ENCODE measurements at places on chromosomes 2 and 18.

- no peak for DNase-seq
Measured at GRCh38 chr2:62573137-62573731, 67.2 kb upstream of the TMEM17 start.

- DNase-seq = no peak
Measured at GRCh38 chr18:35430721-35431373, 53.7 kb upstream of the ZNF396 start.

DNA sequence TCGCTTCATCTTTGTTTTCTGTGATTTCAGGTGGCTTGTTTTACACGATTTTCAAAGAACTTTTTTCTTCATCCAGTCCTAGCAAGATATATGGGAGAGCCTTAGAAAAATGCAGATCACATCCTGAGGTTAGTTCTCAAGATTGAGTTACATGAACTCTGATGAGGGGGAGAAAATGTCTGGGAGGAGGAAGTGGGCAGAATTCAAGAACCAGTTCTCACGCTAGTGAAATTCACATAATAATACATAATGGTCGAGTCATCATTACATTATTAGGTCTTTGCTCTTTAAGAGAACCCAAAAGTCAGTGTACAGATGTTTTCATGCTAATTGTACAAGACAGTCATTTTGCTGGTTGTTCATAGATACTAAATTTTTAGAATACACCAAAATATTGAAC lies 7.0 kb downstream of the TIMM21 start:
- no peak for DNase-seq

- no peak for DNase-seq
Measured at GRCh38 chr2:76387294-76387693, 676.6 kb upstream of the GCFC2 start.

DNA sequence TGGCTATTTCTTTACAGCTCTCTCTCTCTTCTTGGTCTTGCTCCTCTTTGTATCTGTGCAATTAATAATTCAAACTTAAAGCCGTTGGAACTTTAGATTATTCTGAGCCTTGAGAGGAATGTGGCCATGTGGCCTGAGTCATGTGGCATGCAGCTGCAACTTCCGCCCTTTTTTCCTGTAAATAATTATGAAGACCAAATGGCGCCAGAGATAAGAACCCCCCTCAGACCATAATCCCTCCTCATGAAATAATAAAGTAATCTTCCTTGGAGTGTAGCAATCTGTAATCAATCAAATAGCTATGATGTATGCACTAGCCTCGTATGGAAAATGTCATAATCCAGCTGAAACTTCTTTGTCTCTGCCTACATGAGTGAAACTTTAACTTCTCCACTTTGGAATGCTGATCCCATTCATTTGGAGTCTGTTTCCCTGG lies 13.5 kb upstream of the TWSG1 start:
- DNase-seq = no peak

DNA sequence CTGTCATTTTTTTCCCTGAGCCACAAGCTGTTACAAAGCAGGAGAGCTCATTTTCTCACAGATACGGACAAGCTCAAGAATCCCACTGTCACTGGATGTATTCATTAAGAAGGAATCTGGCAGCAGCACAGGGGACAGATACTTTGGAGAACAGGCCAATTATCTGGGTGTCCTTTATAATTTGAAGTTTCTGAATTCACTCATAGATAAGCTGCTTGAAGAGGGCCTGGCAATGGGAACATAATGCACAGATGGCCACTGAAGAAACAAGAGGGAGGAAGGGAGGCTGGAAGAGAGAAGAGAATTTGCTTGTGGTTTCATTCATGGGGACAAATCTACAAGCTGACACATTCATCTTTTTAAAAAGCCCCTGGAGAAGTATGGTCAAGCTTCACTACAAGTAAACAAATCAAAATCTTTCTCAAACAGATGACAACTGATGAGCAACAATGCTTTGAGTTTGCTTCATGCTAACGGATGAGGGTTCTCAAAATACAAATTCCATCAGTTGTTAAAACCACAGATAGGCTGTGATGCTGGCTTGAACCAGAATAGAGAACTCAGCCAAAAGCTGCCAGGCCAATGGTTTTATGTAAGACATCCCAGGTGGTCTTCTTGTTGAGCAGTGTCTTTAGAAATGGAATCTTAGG lies 11.9 kb downstream of the BCL2 start:
- no peak for DNase-seq

GRCh38 chr2:61456070-61456745 lies 14.7 kb downstream of the USP34 start:
- no peak for DNase-seq

GRCh38 chr2:23327887-23328286 lies 57.1 kb upstream of the KLHL29 start:
- no peak for DNase-seq

GRCh38 chr2:17470855-17471641 lies 47.2 kb downstream of the RAD51AP2 start:
- DNase-seq = no peak

GRCh38 chr18:62332964-62333695 lies 8.0 kb downstream of the TNFRSF11A start:
- DNase-seq = no peak

GRCh38 chr2:30162806-30163205 lies 16.0 kb downstream of the YPEL5 start:
- no peak for DNase-seq

GRCh38 chr2:24047703-24048033 lies 477 bp upstream of the WDCP start:
- DNase-seq = no peak

GRCh38 chr18:35215026-35215425 lies 25.8 kb upstream of the ZNF397 start:
- no peak for DNase-seq

DNA sequence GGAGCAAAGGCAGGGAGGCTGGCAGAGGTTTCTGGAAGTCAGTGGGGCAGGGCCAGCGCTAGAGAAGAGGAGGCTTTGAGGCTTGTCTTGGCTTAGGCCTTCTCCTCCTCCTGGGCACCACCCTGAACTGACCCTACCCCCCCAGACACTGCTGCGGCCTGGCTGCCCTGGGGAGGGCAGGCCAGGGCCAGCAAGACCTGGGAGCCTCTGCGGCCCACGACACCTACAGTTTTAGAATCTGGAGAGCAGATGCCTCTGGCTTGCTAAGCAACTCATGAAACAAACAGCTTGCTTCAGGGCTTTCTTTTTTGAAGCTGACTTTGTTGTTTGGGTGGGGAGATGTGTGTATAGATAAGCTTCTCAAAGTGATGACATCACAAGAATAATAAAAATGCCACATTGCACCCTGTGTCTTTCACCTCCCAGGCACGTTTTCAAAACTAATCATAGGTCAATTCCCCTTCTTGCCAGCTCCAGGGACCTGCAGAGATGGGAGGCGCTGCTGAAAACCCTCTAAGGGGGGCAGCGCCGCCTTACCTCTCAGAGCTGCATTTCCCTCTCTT lies 46.2 kb upstream of the SMAD7 start:
- no peak for DNase-seq

GRCh38 chr2:170845343-170845742 lies 28.7 kb downstream of the GAD1 start:
- DNase-seq = no peak

- no peak for DNase-seq
Measured at GRCh38 chr2:185567940-185568339, 170.7 kb upstream of the FSIP2 start.

Data from activated gamma-delta T cell (primary cell).